ENCODE measurements at places on chromosomes 11 and 22.
A peak's percentile ranks its signal among the peaks of the same experiment; 100 is the strongest.

- DNase-seq, result no peak
Measured at GRCh38 chr11:102465696-102466095, 13.1 kb upstream of the TMEM123 start.

DNA sequence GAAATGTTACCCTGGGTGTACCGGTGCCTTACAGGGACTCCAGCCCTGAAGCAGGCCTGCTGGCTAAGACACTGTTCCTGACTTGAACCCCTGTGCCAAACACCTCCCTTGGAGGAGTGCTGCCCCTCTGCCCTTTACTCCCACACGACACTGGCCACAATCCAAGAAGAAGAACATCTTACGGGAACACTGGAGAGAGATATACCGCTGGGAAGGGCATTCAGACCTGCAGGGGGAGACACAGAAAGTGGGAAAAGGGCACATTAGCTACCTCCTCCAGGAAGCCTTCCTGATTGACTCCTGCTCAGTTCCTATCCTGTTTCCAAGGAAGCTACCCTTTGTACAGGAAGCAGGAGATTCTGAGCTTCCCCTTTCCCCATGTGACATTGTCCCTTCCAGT is 18.7 kb downstream of the TMPRSS13 start:
- DNase-seq, result no peak

- DNase-seq, result no peak
Measured at GRCh38 chr11:46129133-46129532, 7.9 kb upstream of the PHF21A start.

DNA sequence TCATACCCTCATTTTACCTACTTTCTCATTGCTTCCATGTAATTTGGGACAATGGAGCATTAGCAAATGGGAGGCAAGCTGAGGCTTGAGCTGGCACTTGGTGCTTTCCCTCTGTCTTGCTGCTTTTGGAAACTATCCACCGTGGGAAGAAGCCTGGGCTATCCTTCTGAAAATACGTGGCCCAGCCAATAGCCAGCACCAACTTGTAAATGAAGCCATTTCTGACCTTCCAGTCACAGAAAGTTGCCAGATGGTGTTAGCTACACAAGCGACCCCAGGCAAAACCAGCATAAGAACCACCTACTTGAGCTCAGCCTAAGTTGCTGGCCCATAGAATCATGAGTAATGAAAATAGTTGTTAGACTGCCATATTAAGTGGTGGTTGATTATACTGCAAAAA is 18.5 kb upstream of the SPON1 start:
- no peak for DNase-seq

DNA sequence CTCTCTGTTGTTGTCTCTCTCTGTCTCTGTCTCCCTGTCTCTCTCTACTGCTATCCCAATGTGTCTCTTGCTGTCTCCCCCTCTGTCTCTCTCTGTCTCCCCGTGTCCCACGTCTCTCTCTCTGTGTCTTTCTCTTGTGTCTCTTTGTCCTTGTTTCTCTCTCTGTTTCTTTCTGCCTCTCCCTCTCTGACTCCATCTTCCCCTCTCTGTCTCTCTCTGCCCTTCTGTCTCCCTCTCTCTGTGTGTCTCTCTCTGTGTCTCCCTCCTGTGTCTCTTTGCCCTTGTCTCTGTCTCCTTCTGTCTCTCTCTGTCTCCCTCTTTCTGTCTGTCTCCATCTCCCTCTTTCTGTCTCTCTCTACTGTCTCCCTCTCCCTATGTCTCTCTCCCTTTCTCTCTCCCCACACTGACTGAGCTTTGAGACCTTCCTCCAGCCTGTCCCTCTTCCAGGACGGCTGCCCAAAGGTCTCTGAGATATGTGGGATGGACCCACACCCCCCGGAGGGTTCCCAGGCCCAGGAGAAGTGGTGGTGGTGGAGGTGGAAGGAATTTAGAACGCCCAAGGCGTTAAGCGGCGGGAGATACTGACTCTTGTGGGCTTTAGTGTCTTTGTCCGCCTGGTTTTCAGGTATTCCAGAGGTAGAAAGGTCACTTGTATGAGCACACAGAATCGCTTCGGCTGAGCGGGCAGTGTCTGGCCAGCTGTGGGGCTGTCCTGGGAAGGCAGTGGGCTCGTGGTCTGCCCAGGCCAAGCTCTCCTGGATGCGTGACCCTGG is 65.5 kb upstream of the CCND1 start:
- DNase-seq, result no peak

DNA sequence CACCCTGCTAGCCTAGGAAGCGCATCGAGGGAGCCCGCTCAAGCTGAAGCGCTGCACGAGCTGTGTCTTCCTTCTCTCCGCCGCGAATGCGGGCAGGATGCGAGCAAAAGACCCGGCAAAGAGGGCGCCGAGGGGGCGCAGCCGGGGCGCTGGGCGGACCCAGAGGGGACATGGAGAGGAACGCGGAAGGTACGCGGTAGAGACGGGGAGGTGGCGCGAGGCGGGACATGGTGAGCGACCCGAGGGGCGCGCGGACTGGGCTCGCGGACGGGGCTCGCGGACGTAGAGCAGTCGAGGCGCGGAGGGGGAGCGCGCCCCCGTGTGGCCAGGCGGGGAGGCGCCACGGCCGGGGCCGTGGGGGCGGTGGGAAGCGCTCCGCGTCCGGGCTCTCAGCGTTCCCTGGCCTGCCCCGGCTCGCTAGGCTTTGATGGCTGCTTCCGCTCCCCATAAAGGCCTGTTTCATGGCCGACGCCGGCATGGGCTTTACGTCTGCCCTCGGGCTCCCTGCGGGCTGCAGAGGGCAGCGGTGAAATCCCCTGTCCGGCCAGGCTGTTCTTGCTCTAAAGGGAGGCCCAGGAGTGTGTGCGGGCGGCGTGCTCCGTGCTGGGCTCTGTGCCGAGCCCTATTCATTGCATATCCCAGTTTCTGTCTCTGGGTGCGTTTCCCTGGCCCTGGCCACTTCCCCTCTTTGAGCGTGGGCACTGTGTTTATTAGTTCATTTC is 31.2 kb upstream of the TRIM29 start:
- peak; percentile 43 for DNase-seq

DNA sequence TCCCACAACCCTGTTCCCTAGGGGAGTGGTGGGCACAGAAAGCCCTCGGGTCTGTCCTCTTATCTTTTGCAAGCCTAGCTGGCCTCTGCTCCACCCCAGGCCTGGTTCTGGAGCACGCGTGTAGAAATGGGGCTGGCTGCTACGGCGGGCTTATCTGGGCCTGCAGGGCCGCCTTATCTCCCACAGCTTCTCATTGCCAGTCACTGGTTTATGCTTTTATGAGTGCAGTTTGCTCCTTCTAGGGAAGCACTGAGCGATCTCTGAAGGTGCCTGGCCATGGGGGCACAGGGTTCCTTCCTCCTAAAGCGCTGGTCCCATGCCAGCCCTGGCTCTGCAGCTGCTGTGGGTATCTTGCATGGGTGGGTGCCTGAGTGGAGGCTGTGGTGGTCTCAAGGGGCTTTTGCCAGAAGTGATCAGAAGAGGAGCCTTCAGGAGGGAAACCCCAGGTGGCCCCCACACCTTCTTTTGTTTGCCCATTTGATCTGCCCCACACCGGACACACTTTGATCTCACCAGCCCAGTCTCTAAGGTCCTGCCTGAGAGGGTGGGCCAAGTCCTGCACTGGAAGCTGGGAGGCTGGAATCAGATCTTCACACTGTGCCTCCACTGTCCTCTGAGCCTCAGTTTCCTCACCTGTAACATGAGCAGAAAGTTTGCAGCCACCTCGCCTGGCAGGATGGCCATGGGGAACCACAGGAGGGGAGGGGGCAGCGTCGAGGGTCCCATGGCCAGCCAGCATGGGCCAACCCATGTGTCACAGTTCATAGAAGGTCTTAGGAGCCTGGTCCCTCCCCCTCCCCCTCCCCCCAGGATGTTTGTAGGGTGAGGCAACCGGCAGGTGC is 86.6 kb upstream of the FGF3 start:
- DNase-seq, result no peak

DNA sequence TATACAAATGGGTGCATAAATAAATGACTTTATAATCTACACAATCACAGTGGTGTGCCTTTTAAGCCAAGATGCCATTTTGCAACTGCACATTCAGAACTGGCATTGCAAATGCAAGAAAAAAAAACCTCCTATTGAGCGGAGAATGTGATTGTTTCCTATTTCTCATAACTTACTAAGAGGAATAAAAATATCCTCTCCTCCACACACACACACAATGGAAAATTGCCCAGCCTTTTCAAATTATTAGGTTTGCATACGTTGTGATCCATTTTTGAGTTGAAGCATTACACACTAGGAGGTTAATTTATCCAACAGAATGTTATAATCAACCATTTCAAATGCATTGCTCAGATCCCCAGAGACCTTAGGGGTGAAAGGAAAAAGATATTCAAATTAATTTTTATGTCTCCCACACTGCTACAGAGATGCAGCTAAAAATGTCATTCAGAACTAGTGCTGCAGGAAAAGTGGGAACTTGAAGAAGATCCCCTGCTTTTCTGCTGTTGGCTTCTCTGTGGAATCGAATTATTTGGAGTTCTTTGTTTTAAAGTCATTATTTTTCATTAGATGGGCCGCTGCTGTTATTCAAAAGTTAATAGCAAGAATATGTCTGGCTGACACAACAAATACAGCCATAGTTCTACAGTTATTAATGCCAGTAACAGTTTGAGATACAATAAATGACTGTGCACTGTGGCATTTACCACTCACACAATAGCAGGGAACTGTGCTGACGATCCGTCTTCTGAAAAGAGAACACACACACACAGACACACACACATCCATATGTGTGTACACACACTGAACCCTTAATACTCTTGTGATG is 299.9 kb upstream of the ANO5 start:
- DNase-seq, result no peak

GRCh38 chr11:82038154-82038553 is 695.5 kb downstream of the FAM181B start:
- no peak for DNase-seq

DNA sequence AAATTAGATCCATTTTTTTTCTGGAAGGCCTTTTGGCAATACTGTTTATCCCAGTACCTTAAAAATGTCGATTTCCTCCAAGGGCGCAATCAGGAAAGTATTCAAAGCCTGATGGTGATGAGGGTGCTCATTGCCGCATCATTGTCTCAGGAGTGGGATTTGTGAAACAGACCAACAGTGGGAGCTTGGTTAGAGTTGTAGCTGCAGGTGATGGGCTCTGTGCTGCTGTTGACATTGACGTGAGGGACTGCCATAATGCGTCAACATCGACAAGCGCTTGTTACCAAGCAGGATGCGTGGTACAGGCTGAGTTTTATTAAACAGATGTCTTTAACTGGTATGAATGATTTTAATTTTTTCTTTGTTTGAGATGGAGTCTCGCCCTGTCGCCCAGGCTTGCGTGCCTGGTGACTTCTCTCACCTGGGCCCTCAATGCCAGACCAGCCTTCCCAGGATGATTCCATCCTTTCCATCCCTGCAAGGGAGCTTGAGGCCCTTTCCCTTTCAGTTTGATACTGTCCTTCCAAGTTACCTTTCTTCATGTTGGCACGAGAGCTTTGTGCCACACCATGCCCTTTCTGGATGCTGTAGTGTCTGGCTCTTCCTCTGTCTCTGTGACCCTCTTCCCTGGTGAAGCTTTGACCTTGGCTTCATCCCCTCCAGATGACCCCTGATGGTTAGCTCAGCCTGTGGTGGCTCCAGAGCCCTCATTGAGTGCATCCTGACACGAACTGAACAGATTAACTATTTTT is 10.6 kb downstream of the MED15 start:
- DNase-seq, result no peak

DNA sequence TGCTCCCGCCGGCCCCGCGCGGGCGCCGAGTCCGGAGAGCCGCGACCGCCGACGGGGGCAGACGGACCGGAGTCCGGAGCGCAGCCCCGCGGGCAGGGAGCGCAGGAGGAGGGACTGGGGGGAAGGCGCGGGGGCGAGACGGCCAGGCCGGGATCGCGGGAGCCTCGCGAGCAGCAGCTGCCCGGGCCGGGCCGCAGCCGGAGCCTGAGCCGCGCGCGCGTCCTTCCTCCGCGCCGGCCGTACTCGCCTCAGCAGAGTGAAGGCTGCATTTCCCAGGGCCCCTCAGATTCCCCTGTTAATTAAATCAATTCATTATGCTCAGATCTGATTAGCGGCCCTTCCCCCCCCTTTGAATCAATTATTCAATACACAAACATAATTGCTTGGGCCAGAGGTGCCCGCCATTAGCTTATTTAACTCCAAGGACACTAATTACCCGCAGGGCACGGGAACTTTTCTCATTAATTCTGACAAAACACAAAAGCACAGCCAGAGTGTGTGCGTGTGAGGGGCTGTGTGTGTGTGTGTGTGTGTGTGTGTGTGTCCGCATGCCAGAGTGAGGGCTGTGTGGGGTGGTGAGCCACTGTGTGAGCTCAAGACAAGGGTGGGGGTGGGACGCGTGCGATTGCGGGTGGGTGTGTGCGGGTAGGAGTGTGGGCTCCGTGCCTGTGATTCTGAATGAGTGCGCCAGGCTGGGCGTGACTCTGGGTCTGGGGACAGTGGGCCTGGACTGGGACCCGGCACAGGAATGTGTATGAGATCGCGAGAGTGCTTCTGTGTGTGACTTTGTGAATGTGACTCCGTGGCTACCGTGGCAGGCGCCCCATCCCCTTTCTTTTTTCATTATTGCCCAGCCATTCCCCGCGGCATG is 5.1 kb upstream of the LMO1 start:
- no peak for DNase-seq

- DNase-seq, result no peak
Measured at GRCh38 chr11:114099392-114100178, 40.1 kb downstream of the ZBTB16 start.

GRCh38 chr11:7523416-7524210 is 9.8 kb downstream of the PPFIBP2 start:
- no peak for DNase-seq

GRCh38 chr11:31932879-31933278 is 121.8 kb upstream of the PAX6 start:
- DNase-seq, result no peak

- DNase-seq, result no peak
Measured at GRCh38 chr11:4932751-4933150, 8.6 kb upstream of the OR51G1 start.

DNA sequence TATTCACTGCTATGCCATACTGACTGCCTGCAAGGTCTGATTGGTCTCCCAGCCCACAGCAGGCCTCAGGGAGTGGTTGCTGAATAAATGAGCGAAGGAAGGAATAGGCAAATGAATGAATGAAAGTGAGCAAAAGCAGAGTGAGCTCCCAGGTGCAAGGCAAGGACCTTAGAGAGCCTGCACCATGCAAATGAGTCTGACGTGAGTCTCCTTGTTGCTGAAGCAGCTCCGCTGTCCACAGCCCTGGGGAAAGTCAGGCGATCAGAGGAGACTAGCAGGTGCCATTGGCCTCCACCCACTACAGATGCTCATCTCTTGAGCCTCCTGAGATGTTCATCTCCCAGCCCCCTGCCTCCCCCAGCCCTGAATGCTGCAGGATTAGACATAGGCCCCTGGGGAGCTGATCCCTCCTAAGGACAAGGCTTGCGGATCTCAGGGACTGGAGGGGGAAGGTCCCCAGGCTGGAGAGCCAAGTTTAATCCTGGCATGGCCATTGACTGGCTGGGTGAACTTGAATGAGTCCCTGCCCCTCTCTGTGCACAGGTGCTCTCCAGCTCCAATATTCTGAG is 22.1 kb downstream of the GDPD5 start:
- DNase-seq, result no peak

Data from CD4-positive, alpha-beta T cell treated with Interleukin-2 at 100 ng/mL for 4 hours (primary cell).